KBM-7 (cell line): ENCODE measurements at places on chromosomes 2 and 18.

DNA sequence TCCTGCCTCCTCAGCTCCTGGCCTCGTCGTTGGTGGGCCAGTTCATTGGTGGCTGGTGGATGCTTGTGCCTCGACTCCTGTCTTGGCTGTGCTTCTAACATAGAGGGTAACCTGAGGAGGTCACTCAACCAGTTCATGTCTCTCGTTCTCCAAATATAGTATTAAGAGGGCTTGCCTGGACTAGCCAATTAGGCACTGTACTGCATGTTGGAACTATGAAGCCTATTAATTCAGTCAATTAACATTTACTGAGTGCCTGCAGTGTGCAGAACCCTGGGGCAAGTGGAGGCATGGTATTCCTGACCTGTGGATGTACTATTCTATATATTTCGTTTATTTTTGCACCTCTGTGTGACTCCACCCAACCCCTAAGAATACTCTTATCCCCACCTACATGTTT lies 89.9 kb upstream of the PELI1 start:
- no peak for DNase-seq

- no peak for DNase-seq
Observed at GRCh38 chr2:47193607-47194006, 38.5 kb upstream of the STPG4 start.

GRCh38 chr2:40448476-40449079 lies 3.3 kb downstream of the SLC8A1 start:
- DNase-seq = peak; percentile 41

DNA sequence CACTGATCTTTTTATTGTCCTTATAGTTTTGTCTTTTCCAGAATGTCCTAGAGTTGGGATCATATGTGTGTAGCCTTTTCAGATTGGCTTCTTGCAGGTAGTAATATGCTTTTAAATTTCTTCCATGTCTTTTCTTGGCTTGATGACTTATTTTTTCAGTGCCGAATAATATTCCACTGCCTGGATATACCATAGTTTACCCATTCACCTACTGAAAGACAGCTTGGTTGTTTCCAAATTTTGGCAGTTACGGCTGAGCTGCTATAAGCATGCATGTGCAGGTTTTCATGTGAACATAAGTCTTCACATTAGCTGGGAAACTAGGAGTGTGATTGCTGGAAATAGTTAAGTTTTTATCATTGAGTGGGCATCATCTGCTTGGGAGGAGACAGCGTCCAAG lies 73.7 kb downstream of the RNF144A start:
- no peak for DNase-seq

- no peak for DNase-seq
Observed at GRCh38 chr2:217357886-217358620, 498.2 kb upstream of the TNP1 start.

DNA sequence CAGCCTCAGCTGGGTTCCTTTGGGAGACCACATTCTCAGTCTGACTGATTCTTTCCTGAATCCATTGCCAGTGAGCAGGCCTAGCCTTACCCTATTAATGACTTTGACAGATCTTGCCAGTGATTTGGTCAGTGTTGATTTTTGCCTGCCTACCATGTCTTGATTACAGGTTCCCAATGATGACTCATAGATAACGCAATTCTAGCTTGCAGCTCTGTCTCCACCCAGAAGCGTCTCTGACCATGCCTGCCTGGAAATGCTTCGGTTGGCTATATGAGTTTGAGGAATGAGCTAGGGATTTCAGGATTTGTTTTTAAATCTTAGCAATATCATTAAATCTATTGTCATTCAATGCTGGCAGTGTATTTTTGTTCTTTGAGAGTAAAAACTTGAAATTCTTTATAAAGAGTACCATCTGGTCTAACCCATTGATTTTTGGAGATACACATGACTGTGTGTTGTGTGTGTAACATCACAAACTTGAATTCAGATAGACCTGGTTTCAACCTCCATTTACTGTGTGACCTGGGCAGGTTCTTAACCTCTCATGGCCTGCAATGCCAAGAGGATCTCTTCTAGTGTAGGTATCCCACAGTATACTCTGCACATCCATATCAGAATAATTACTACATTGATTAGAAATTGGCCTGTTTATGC lies 57.0 kb downstream of the CCDC150 start:
- DNase-seq = no peak

DNA sequence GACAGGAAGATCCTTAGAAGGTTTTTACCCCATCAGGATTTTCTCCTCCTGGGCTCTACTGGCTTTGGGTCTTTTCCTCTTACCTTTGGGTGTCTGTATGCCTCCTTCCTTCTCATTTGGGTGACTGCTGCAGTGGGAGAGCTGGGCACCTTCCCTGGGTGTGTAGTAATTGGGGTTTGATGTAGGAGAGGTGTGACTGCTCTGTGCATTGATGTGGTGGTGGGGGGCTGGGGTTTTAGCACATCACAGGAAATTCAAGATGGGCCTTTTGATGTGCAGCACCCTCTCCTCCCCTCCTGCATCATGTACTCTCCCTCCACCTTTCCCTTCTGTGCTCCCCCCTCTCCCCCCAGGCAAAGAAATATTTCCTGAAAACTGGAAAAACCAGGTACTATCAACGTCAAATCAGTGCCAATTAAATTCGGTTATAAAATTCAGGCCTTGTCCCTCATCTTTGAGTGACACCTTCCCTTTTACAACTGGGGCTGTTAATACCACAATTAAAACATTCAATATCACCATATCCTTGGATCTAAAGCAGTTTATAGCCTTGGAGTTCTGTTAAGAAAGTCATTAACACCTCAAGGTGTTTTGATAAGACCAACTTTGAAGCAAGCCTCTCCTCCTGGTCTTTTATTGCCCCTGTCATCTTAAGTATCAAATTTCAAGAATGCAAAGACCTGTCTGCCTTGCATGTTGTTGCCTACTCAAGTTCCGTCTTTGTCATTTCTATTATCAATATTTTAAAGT lies 23.3 kb downstream of the EDAR start:
- DNase-seq = no peak

DNA sequence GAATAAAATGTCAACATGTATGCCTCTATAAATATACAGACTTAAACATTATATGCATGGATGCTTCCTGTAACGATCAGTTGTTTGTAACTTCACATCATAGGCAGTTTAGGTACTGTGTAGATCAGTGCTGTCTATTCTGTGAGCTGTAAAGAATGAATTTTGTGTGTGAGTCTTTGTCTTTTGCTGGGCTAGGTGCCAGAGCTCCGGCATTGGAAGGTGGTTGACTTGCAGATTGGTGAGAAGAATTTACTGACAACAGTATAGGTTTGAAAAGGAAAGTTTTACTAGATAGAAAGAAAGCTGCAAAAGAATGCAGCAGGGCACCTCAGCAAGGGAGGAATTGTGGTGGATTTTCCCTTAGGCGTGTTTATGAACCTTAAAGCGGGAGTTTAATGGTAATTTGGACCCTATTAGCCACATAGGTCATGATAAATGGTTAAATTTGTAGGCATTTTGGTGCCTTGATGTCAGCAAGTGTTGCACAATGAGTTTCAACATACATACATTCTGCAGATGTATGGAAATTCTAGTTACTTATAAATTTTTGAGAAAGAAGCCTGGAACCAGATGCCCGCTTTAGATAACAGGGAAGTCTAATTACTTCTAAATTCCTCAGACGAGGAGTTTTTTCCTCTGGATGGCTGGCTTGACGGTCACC lies 6.7 kb upstream of the QPCT start:
- DNase-seq = no peak

DNA sequence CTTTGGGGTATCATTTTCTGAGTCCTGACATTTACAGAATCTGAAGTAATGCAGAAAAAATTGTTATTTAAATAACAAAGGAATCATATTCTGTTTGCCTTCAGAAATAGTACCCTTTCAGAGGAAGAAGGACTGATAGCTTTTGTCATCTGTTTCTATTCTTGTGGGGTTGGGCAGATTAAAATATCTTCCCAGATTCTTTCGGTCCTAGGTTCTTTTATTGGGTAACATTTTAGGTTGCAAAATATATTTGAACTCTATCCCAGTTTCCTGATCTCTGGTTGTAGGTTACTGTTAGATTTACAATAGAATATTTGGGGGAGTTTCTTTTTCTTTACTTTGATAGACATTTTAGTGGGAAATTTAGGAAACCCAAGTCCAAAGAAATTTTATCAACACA lies 550.5 kb downstream of the SPAG16 start:
- DNase-seq = no peak

- no peak for DNase-seq
Observed at GRCh38 chr2:10128420-10128819, 5.9 kb downstream of the RRM2 start.

GRCh38 chr18:37588289-37588688 lies 22.7 kb upstream of the CELF4 start:
- no peak for DNase-seq

DNA sequence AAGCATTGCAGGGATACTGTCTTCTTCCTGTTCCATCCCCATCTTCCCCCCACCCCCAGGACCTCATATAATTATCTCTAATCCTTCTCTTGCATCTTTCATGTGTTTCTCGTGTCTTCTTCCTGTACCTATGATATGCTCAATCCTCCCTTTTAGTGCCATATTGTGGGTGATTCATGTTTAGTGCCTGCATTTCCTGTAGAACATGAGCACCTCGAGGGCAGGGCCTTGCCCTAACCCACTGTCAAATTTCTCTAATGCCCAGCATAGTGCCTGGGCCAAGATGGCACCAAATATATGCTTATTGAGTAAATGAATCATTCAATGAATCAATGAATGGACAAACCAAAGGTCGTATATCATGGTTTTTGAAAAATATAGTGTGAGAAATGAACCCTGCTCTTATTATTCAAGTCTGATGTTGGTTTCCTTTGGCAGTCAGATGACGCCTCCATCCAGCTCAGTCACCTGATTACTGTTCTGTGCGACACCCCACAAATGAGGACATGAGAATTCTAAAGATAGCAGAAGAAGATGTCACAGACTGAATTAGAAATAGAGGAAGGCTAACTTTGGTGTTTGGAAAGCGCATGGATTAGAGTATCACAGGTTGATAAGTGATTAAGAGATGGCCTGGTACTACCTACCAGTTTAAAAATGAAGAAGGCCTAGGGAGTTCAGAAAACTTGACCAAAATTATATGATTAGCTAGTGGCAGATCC lies 278.4 kb downstream of the PRKCE start:
- DNase-seq = no peak

- DNase-seq = peak; percentile 48
Observed at GRCh38 chr2:111618978-111619902, 264.8 kb downstream of the ANAPC1 start.

GRCh38 chr2:11499081-11499743 lies 33.3 kb upstream of the E2F6 start:
- no peak for DNase-seq

DNA sequence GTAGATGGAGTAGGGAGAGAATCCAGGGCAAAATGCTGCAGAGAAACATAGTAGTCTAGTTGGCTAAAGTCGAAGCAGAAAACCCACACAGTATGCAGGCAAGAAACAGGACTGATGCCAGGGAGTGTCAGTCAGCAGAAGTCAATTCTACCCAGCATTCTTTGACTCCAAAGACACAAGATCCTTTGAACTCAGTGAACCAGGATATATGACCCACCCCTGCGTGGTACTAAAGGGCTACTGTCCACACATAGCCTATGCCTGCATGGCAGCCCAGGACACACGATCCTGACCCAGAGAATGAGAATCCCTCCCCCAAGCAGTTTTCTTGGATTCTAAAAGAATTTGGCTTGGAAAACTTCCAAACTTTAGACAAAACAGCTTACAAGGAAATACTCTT lies 42.5 kb downstream of the ALK start:
- no peak for DNase-seq

DNA sequence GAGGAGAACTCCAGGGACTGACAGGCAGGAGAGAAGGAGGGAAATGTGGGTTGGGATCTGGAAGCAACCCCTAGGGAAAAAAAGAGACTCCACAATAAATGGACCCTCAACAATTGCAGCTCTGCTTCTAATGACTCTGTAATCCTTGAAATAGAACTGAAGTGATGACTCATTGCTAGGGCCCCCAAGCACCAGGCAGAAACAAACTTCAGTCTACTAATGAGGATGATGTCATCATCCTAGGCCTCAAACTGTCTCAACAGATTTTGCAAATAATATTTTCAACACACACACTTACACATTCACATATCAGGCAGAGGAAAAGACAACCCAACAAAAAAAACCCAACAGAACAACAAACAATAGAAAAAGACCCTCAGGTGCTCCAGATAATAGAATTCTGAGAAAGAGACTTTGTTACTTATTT lies 143.3 kb downstream of the HDAC4 start:
- DNase-seq = no peak

DNA sequence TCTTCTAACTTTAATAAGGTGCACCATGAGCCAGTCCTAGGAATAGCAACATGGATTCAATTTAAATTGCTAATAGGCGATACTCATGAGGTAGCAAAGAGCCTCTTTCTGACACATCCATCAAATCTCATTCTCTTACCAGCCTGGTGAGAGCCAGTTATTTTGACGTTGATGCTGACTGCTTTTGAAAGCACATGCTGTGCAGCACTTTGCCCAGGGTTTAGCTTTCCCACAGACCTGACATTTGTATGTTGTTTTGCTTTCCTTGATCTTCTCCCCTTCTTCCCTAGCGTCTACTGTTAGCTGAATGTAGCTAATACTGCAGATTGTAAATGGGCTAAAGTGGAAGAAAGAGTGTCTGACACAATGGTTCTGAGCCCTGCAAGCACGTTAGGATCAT lies 101.1 kb upstream of the CCDC85A start:
- no peak for DNase-seq

- DNase-seq = no peak
Observed at GRCh38 chr2:128037649-128038048, 9.8 kb upstream of the SAP130 start.

GRCh38 chr2:96389736-96390135 lies 54.2 kb downstream of the NCAPH start:
- DNase-seq = no peak

DNA sequence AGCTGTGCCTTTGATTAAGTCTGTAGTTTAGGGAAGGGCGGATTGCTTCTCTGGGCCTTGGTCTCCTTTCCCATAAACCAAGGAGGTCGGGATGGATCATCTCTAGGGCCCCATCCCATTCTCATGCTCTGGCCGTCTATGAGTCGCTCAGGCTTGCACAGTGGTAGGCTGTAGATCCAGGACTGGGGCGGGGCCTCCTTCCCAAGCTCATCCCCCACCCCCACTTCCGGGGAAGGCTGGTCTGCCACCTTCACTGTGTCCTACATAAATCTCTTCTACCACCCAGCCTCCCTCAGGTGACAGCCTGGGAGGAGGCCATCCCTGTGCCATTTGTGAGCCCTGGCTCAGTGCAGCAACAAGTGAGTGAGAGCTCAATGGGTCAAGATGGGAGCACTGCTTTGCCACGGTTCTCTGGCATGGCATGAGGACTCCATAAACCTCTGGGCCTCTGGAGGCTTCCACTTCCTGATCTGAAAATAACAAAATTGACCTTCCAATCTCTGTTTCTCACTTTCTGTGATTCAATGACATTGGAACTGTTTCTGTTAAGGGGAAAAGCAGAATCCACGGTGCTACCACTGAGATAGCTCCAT lies 68.5 kb downstream of the SUMO1 start:
- no peak for DNase-seq

- no peak for DNase-seq
Observed at GRCh38 chr2:83471655-83472054, 987.4 kb downstream of the SUCLG1 start.

DNA sequence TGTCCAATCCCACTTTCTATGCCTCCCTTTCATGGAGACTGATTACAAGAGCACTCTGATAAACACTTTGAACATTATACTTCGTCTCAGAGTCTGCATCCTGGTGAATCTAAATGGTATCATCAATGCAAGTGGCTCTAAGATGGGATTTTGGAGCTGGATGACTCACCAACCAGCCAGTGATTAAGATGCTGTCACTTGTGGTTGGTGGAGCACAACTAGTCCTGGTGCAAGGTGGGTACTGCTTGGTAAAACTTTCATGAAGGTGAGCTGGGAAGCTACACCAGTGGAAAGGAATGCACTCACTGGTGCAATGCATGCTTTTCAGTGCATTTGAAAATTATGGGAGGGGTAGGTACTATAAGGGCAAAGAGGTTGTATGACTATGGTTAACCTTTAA lies 137.7 kb upstream of the TRIB2 start:
- DNase-seq = no peak
